ENCODE measurements at places on chromosomes 2 and 18. TPM values are rescaled to one million over a fixed set of nuclear protein-coding genes. Genes with fewer than 3 reads are reported as not detected.

GRCh38 chr2:138474100-138474825 is 27.3 kb upstream of the SPOPL start:
- DNase-seq, result no peak

DNA sequence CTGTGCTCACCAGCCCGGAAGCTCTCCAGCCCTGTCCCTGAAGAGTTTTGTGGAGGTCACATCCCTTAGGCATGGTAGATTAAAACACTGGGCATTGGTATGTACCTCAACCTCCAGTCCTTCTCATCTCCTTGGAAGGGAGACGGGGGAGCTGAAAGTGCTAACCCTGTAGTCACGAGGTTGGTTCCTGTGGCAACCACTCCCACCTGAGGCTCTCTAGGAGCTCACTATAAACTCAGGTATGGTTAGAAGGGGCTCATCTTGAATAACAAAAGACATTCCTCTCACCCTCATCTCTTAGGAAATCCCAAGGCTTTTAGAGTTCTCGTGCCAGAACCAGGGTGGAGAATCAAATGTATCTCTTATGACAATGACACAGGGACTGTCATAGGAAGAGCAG is 43.0 kb upstream of the MGAT4A start:
- no peak for DNase-seq

DNA sequence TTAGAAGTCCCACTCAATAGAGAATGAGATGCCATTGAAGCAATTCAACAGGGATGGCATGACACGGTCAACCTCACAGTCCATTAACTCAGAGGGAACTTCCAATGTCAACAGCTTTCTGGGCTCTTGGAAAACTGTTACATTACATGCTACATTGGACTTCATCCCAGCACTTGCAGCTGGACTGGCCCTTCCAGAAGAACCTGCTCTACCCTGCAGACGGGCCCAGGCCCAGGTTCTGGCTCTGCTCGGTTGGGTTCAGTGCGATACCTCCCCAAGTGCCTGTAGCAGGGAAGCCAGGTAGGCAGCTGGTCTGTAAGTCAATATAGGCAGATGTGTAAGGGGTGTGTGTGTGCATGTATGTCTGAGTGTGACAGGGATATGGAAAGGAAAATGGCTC is 12.9 kb downstream of the LAMA1 start:
- DNase-seq, result no peak

- no peak for DNase-seq
Measured at GRCh38 chr2:217800433-217801114, 202.2 kb downstream of the TNS1 start.

DNA sequence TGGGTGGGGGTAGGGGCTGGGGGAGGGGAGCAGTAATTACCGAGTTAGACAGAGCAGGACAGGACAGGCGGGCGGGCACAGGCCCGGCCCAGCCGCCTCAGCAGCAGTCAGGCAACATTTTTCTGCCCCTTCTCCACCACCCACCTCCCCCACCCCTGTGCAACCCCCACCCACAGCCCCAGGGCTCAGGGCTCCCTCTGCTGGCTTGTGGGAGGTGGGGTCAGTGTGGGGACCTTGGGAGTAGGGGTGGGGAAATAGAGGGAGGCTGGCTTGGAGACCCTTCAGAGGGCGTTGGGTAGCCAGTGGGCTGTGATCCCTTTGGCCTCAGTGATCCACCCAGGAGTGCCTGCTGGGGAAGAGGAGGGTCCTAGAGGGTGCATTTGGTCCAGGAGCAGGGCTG is 6.4 kb downstream of the WNT6 start:
- no peak for DNase-seq

DNA sequence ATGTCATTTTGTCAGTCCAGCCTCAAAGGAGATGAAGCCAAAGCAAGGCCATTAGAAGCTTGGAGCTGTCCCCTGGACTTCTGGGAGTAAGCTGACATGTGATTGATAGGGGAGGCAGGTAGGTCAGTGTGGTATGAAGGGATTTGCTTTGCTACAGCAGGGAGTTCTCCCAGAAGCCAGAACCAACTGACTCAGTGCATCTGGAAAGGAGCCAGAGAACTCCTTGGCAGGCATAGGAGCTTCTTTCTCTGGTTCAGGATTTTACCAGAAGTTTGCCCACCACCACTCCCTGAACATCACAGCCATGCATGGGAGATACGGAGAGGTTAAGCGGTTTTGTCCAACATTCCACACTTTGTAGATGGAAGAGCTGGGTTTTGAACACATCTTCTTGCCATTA is 24.5 kb upstream of the KCNE4 start:
- no peak for DNase-seq

- no peak for DNase-seq
Measured at GRCh38 chr2:236861944-236862343, 223.7 kb upstream of the COPS8 start.

GRCh38 chr2:136117909-136118818 is at the start of gene CXCR4:
Gene CXCR4 (minus strand): TSS chr2:136118149. CDS start chr2:136118060, 89 bp downstream.
- DNase-seq, result peak; percentile 76

GRCh38 chr18:34933909-34934661 is 107.1 kb upstream of the MAPRE2 start:
- DNase-seq, result no peak

GRCh38 chr2:33241072-33241471 is 235.4 kb upstream of the RASGRP3 start:
- no peak for DNase-seq

- DNase-seq, result peak; percentile 62
Measured at GRCh38 chr18:62523631-62524439, 1.0 kb downstream of the ZCCHC2 start.

DNA sequence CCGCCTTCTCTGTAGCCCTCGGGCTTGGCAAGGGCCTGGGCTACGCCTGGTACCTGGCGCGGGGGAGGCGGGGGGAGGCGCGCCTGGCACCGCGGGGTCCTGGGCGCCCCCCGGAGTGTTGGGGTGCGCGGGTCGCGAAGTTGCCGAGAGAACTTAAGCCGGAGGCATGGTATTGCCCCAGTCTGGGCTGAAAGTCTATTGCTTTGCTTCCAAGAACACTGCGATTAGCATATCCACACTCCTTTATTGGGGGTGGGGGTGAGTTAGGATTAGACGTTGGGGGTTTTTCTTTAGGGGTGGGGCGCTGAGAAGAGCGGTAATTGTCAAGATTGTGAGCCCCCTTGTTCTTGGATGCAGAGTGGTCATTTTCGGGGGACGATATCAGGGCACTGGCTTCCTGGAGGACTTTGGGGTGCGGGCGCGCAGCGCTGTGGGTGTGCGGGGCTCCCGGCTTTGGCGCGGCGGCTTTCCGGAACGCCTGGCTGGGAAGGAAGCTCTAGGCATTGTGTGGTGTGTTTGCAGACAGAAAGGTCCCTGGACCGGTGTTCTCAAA is 798 bp downstream of the TANC1 start:
- DNase-seq, result no peak

GRCh38 chr2:127174136-127174535 is 46.0 kb downstream of the CYP27C1 start:
- DNase-seq, result no peak

- no peak for DNase-seq
Measured at GRCh38 chr2:88549616-88550292, 77.5 kb downstream of the EIF2AK3 start.

DNA sequence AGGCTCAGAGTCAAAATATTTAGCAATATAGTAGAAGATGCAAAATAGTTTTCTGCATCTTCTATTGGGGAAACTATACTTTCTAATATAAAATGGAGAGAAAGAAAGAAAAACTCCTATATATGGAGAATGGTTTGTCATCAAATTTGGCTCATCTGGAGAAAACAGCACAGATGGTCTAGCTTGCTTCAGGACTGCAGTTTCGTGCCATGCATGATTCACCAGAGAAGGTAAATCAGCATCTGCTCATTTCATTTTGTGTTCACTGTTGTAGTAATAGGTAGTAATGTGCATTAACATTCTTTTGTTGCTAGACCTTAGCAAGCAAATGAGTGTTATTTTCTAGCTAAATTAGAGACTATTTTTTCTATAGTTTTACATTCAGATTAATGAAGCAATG is 179.0 kb downstream of the ASXL3 start:
- no peak for DNase-seq

DNA sequence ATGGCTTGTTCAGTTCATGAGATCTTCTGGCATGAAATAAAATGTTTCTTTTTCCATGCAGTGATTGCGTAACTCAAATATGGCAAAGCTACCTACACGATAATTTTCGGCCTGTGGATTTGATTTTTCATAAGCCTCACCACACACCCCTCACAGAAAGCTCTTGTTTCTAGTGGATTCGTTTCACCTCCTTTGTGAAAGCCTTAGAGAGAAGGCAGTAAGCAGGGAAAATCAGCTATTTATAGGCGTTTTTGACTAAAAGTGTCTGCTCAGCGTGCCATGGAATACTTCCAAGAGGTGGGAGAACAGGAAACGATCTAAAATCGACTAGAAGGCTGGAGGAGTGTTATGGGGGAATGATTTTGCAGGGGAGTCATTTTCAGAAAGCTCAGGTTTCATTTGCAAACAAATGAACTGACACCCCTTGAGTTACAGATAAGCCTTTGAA is 417.9 kb downstream of the TGIF1 start:
- DNase-seq, result no peak

DNA sequence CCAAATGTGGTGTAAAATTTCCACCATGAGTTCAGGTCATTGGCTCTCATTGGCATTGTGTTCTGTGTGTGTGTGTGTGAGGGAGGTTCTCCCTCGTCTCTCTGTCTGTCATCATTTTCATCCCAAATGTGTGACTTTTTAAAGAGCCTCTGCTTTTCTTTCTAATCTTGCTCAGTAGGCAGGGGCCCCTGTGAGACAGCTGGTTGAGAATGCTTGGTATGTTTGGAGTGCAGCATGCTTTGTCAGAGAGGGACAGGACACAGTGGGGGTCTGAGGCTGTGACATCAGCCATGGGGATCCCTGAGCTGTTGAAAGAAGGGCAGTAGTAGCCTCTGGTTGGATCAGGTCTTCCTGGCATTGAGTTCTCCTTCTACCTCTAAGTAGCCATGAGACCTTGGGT is 10.6 kb downstream of the PTPRM start:
- DNase-seq, result no peak

DNA sequence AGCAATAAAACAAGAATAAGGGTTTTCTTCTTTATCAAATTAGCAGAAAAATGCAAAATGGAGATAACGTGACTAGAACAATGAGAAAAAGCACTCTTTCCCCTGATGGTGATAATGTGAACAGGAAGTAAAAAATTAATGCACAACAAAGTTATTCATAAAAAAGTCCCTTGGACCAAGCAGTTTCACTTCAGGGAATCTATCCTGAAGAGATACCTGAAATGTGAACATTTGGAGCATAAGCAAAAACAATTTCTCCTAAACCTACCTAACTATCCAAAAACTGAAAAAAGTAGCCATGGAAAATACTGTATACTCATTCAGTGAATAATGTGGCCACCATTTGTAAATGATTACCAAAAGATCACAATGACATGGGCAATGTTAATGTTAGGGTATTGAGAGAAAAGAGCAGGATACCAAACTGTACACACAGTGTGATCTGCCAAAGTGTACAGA is 48.7 kb downstream of the TRIP12 start:
- DNase-seq, result no peak

- DNase-seq, result no peak
Measured at GRCh38 chr2:208006833-208007232, 18.5 kb downstream of the PLEKHM3 start.

DNA sequence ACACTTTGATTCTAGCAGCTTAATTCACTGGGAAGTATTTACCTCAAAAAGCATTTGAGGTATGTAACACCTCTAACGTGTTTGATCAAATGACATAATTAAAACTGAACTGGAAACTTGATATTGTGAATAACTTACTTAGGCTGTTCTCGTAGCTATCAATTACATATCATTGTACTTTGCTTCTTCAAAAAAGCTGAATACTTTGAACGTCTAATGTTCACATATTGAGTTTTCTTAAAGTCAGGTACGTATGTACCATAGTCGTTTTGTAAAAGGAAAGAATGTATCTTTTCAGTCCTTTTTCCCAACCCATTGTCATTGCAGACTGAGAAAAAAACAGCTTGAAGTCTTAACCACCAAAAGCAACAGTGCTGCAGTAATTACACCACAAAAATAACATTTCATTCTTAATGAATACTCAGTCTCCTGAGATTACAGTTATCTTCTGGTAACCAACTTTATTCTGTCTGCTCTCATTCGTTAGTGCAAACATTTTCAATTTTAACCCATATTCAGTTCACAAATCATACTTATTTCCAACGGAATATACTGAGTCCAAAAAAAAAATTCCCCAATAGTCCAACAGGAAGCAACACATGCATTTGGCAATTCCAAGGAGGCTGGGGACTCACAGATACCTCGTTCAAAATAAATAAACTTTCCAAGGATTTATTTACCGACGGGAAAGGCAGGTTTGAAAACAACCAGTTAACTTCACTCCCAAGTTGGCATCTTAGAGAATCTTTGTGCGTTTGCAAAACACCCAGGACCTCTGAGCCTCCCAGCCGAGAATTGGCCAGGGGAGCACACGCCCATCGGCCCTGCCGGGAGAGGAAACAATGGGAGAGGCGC is 1.1 kb downstream of the CHN1 start:
- DNase-seq, result no peak

DNA sequence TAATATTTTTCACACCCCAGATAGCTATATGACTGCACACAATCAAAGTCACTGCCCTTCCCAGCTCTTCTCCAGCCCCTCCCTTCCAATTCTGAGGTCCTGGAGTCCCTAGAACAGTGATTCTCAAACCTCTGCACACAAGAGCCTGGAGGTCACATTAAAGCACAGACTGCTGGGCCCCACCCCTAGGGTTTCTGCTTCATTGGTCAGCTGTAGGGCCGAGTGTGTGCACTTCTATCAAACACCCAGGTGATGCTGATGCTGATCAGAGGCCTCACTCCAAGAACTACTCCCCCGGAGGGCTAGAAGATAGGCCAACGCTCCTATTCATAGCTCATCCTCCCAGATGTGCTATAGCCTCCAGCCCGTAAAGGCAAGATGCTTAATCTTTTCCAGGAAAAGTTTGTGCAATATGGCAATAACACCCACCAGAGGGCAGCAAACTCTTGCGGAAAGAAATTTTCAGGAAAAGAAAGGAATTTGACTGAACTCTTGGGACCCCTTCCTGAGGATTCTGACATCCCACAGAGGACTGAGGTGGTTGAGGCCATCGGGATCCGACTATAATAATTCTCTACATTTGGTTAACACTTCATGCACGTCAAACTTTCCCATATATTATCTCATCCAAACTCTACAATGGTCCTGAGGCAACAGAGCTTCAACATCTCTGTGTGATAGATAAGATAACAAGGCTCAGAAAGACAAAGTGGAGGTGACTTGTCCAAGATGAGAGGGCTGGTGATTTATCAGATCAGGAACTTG is 194.2 kb upstream of the PKDCC start:
- DNase-seq, result peak; percentile 39

- no peak for DNase-seq
Measured at GRCh38 chr2:172434821-172435605, 7.6 kb downstream of the ITGA6 start.

Gene SCYGR4
- not detected for total RNA-seq

Gene SCYGR8
- total RNA-seq, result not detected

Gene NTSR2
- 0.15 TPM for total RNA-seq

Gene TTR
- not detected for total RNA-seq

Gene LINC00305
- not detected for total RNA-seq
